Natural killer cell treated with Interleukin-12 subunit alpha and Interleukin-12 subunit beta and Interleukin-15 and Interleukin-18, amount 100 ng/mL, for 72 hours (primary cell): ENCODE measurements at places on chromosomes 3 and 15. TPM values are rescaled to one million over a fixed set of nuclear protein-coding genes. Genes with fewer than 3 reads are reported as not detected.

GRCh38 chr3:98026425-98027084, 8.6 kb downstream of the GABRR3 start:
- no peak for DNase-seq

- DNase-seq: peak; percentile 28
Observed at GRCh38 chr15:40904552-40905201, 10.4 kb downstream of the VPS18 start.

DNA sequence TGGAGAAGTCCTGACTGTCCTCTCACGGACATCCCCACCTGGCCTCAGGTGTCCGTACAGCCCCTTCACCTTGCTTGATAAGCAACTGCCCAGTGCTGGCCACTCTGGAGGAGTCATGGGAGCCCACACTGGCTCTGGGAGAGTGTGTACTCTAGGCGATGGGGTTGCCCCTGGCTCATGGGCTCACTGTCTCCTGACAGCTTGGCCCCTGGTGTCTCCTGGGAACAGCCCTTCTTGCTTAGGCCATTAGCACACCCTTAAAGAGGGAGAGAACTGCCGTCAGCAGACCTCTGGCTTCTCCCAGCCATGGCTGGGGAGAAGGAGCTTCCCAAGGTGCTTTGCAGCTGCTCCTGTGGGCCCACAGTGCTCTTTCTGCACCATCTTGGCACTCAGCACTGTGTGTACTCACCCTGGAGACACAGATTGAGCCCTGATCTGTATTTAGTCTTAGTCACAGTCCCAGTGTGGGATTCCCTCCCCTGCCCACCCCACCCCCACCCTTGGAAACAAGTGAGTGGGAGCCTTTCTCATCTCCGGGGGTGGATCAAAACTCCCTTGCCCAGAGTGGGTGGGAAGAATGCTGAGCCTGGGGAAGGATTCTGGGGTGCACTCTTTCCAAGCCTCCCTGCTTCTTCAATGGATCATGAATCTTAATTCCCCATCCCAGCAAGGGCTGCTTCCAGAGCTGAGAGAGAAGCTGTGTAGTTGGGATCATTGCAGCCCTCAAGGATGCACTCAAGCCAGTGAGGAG, 83.5 kb upstream of the ADPGK start:
- DNase-seq: no peak

- peak; percentile 69 for DNase-seq
Observed at GRCh38 chr3:39255503-39256325, 24.1 kb downstream of the CX3CR1 start.

DNA sequence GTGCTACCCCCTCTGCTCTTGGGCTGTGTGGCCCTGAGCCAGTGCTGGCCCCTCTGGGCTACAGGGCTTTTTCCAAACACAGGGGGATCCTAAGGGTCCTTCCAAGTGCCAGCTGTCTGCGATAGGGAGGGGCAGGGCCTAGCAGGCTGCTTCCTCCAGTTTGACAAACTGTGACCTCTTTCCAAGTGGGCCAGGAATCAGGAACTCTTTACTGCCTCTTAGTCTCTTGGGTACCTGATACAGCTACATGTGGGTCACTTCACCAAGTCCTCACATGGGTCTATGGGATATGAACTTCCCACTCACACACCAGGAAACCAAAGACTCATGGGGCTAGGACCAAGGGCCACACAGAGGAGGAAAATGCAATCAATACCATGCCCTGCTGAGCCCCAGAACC, 25.4 kb downstream of the SEC61A1 start:
- DNase-seq: no peak

DNA sequence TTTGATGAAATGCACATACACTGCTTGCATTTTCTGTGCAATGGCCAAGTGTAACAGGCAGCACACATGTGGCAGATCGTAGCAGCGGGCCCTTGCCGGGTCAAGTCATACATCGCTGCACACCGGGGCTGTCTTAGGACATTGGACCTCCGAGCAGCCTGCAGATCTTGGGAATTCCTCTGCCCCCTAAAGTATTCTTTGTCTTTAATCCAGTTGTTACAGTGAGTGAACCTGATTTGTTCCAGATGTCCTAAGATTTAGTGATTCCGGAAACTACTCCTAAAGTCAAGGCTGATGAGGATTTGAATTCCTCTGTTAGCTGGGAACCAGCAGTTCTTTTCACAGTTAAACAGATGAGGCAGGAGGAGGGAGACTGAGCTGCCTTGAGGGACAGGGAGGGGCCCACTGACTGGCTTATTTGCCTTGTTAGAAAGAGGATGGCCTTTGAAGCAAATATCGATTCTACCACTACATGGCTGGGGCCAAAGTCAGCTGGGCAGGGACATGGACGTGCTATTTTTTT, 190.7 kb upstream of the CTDSPL start:
- DNase-seq: no peak

EPHA6 gene
- total RNA-seq: not detected

GRCh38 chr3:104941785-104942184, 424.9 kb upstream of the ALCAM start:
- no peak for DNase-seq

GRCh38 chr15:23629234-23629805, 18.3 kb downstream of the MAGEL2 start:
- no peak for DNase-seq

ANKUB1 gene
- not detected for total RNA-seq

- no peak for DNase-seq
Observed at GRCh38 chr3:193564012-193564411, 9.3 kb upstream of the ATP13A4 start.

DNA sequence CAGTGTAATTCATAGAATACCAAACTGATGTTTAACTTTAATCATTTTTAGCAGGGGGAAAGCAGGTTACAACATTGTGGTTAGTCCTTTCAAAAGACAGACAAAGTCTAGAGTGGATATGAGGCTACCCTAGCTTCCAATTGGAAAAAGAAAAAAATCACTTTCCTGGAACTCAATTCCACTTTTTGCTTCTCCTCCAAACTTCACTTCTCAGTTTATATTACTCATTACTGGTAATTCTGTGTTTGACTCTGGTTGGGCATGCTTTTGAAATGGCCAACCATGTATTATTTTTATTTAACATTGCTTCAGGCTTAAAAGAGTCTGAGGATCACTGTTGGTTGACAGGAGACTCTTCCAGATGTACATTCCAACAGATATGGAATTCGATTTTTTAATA, 84.8 kb downstream of the RAP2B start:
- DNase-seq: no peak

DNA sequence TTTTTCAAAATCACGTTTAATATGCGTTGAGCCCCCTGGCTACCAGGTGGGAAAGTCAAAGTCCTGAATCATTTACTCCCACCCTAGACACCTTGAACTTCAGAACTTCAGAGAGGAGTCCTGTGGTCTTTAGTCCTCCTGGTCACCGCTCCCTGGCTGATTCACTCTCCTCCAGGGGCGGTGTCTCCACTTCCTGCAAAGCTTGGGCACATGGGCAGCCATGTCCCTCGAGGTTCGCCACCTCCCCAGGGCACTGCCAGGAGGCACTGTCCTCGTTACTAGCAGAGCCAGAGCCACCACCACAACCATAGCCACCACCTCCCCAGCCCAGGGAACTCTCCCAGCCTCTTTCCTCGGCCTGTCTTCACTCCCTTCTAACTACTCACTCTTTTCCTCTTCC, 31.0 kb downstream of the LOXL1 start:
- no peak for DNase-seq

LRRC31 gene
- not detected for total RNA-seq

GRCh38 chr15:90870354-90871138, 2.2 kb downstream of the FURIN start:
- no peak for DNase-seq

GRCh38 chr3:52813810-52814209, 16.7 kb downstream of the ITIH4 start:
- DNase-seq: no peak

PPP1R14D gene
- total RNA-seq: not detected

RETNLB gene
- not detected for total RNA-seq

GRCh38 chr3:150079029-150079739, 108.5 kb upstream of the PFN2 start:
- no peak for DNase-seq

GRCh38 chr15:63396152-63396928, 14.7 kb upstream of the CA12 start:
- no peak for DNase-seq

- DNase-seq: no peak
Observed at GRCh38 chr15:91922646-91923547, 69.4 kb downstream of the SLCO3A1 start.

DNA sequence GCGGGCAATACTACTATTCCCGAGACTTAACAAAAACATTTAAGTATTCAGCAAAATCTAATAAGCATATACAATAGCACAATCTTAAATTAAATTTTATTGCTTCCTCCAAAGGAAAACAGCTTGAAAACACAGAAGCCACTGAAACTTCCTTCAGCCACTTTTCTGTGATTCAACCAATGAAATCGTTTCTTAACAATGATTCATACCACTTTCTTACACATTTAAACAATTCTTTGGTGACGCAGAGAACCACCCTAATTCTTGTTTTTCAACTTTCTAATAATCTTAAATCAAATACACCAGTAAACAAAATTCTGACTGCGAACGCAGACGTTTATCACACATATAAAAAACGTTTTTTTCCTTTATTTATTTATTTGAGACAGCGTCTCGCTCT, 4.1 kb downstream of the TJP1 start:
- DNase-seq: no peak

GP9 gene
- total RNA-seq: not detected

DAZL gene
- total RNA-seq: not detected

GRCh38 chr3:196186651-196187573, 24.3 kb downstream of the ZDHHC19 start:
- no peak for DNase-seq

DNA sequence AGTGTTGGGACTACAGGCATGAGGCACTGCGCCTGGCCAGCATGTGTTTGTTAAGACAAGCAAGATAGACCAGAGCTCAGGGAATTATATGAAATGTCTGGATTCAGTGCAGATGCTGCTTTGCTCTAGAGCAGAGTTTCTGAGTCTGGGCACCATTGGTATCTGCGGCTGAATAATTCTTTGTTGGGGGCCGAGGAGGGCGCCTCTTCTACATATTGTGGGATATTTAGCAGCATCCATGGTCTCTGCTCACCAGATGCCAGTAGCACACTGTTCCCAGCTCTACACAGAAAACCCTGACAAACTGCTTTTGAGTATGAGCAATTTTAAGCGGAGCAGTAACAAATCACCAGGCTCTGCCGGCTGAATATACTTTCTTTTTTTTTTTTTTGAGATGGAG, 3.6 kb upstream of the LDHAL6B start:
- no peak for DNase-seq

- no peak for DNase-seq
Observed at GRCh38 chr15:40918799-40919392, 10.2 kb upstream of the DLL4 start.

DNA sequence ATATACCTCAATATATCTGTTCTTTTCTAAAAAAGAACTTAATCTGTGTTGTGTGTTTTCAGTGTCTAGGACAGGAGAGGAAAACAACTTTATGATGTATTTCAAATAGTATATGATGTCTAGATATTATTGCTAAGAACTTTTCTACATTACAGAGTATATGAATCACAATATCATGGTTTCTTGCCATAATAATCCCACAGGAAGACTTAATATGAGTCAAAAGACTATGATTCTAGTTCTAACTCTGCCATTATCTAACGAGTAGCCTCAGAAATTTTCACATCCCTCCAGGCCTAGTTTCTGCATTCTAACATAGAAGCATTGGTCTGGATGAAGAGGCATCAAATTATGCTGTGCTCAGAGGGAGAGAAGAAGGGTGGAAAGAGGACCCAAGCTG, 107.7 kb upstream of the SPRED1 start:
- no peak for DNase-seq

DNA sequence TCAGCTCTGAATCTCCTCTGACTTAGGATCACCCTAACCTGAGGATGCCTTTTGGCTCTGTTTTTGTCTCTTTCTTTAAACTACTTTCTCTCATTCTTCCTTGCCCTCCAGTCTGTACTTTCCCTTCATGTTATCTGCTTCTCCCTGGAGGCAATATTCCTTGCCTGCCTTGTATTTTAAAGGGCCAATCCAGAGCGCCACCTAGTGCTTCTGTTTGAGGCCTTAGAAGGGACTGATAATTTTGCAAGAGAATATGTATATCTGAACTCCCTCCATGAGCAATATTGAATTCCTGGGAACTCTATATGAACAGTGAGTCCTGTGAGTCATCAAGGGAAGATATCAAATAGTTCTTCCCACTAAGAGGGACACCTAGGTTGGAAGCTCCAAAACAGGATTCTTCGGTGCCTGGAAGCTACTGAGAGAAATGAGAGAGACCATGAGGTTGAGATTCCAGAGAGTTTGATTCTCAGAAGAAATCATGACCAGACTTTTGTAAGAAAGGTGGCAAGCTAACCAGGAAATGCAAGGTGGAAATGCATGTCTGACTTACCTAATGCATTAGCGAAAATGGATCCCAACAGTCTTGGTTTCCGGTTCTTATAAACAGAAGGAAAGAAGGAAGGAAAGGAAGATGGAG, 203.8 kb upstream of the CD96 start:
- DNase-seq: no peak
